Hippocampal formation (tissue), 2 donors: ENCODE measurements at places on chromosomes 6 and 20.

DNA sequence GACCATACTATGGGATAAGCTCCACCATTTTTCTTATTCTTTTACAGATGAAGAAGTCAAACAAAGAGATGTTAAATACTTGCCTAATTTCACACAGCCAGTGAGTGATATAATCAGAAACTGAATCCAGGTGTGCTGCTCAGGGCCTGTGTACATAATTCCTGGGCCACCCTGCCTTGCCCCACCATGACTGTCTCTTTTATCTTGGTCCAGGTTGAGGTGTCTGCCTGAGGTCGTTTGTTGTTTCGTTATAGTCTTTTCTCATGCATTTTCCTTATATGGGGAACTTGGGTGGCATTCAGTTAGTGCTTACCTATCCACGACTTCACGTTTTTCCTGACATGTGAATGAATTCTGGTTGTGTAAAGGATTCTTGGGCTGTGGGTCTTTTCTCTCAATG lies 277.6 kb downstream of the COL12A1 start:
- DNase-seq: no peak

DNA sequence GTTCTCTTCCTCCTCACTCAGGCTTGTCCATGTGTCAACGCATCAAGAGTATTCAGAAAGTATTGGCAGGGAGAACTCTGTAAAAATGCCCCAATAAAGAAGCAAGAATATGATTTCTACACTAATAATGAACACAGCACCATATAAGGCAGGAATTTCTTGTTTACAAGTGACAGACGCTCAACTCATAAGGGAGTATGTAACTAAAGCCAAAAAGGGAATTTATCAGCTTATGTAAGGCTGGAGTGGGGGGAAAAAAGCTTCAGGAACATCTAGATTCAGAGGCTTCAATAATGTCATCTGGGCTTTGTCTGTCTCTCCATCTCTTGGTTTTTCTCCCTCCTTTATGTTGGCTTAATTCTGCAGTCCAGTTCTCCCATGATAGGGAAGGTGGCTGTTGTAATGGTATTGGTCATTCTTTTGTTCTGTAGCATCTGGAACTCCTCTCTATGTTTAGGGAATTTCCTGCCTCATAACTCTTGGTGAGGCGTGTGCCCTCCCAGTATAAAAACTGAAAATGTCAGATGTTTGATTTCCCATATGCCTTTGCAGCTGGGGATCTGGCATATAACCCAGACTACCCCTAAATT lies 125.1 kb upstream of the COL21A1 start:
- no peak for DNase-seq

DNA sequence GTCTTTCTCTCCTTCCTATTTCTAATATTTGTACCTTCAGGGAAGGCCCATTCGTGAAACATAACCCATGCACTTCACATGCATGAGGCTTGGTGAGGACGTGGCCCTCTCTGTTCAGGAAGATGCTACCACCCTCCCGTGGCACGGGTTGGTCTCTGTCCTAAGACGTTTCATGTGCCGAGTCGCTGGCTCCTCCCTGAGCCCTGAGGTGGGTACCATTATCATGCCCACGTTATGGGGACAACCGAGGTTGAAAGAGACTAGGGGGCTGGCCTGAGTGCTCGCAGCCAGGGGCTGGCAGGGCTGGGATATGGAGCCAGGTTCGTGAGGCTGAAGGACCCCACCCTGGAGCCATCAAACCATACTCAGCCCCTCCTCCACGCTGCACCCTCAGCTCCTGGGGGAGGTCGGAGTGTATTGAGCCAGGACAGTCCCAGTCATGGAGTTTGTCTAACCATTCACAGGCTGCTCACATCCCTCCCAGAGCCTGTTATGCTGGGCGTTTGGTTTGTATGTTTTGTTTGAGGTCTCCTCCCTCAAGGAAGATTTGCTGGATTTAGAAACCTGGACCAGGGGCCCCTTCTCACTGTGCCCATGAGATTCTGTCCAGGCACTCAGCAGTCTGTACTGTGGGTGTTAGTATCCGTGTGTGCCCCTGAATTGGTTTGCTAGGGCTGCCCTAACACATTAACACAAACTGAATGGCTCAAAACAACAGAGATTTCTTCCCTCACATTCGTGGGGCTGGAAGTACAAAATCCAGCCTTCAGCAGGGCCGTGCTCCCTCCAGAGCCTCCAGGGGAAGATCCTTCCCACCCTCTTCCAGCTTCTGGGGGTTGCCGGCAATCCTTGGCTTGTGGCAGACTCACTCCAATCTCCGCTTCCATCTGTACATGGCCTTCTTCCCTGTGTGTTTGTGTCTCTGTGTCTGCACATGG lies 88.3 kb downstream of the ANKRD60 start:
- no peak for DNase-seq

DNA sequence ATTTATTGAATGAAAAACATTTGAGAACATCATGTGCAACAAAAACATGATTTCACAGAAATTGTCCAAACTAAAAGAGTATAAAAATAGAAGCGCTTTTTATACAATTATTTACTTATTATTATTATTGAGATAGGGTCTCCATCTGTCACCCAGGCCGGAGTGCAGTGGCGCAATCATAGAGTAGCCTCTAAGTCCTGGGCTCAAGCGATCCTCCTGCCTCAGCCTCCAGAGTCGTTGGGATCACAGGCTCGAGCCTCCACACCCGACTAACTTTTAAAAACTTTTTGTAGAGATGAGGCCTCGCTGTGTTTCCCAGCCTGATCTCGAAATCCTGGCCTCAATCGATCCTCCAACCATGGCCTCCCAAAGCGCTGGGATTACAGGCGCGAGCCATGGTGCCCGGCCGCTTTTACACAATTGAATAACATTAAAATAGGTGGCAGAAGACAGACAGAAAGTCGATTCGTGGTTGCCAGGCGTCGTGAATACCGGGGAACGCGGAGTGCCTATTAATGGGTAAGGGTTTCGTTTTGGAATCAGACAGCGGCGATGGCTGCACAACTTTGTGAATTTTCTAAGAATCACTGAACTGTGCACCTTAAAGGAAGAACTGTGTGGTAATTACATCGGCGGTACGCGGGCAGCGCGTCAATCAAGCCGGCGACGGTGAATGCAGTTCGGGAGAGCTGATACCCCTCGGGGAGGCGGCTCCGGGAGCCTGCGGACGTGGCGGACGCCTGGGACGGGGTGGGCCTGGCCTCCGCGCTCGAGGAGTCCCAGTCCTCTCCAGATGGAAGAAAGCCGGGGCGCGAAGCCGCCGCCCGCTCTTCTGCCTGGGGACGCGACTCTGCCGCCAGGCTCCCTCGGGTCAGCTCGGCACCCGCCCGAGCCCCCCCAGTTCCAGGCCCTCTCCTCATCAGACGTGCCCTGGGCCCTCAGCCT lies 807 bp downstream of the TBC1D20 start:
- no peak for DNase-seq

- no peak for DNase-seq
Observed at GRCh38 chr6:85096976-85097375, 332.6 kb upstream of the TBX18 start.

GRCh38 chr6:159446340-159446739 lies 246.7 kb downstream of the SOD2 start:
- no peak for DNase-seq
